ENCODE measurements at places on chromosomes 16 and 17.

DNA sequence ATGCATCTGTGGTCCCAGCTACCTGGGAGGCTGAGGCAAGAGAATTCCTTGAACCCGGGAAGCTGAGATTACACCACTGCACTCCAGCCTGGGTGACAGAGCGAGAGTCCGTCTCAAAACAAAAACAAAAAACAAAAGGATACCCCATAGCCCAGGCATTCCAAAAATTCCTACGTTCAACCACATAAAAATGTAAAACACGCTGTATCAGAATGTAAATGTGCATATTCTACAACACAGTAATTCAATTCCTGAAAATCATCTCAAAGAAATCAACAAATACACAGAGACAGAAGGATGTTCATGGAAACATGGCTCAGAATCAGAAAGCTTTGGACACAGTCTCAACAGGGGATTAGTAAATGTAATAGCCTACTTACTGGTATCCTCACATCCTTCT lies 33.0 kb downstream of the COG7 start:
- DNase-seq: no peak

GRCh38 chr16:73853968-73854367 lies 442.6 kb upstream of the PSMD7 start:
- DNase-seq: no peak

DNA sequence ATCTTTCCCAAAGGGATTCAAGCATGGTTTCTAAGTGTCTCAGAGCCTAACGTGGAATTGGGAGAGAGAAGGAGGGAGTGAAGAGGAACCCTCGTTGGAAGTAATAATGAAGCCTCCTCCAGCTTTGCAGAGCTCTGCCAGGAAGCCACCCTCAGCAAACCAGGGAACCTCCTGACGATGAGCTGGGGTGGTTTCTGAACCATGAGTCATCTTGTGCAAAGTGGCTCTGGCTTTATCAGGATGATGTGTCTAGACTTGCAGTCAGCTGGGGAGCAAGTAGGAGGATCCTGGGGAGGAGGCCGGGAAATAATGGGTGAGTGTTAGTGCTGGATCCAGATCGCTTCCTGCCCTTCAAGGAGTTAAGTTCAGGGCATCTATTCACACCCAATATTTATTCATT lies 191.7 kb upstream of the RBFOX1 start:
- DNase-seq: no peak

- peak; percentile 59 for DNase-seq
These were observed 34.6 kb downstream of the RGS9 start for GRCh38 chr17:65171752-65172151.

DNA sequence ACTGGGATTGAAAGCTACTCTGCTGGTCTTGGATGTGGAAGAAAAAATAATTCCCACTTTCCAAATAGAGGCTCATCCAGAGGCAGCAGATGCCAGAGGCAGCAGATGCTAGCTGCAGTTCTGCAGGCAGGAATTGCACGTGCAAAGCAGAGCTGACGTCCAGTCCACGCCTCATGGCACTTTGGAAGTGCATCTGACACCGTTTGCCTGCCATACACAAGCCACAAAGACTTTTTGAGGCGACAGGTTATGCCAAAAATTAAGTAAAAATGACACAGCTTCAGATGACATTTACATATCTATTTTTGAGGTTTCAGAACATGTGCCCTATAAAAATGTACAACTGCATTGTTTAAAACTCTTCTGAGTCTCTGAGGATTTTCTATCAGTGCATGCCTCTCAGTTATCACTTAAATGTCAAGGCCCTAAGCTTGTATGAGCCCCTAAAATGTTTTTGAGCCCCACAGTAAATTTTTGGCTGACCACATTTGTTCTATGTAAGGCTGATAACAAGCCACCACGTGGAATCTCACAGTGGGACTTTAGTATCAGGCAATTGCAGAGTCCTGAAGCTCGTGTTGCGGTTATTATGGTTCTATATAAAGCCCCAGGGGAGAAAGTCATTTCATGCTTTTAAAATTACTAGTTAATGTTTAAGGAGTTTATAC lies 239.2 kb downstream of the PRKCA start:
- DNase-seq: no peak

DNA sequence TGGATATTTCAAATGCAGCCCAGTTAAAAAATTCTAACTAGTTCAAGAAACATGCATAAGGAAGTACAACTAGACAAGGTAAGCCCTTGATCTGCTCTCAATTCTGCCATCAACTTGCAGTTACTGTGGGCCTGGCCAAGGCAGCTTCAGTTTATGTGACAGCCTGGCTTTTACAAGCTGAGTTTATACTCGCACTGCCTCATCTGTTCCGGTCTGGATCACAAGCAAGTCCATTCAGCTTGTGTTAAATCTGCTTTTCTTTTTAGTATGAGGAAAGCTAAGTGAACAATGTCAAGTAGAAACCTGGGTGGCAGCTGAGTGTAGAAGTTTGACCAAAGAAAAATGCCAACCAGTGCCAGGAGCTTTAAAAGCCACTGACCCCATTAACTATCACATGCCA lies 76.6 kb upstream of the CORO6 start:
- no peak for DNase-seq

- no peak for DNase-seq
These were observed 8.7 kb downstream of the GRB2 start for GRCh38 chr17:75396796-75397195.

GRCh38 chr17:56822725-56823124 lies 11.0 kb downstream of the C17orf67 start:
- DNase-seq: no peak

Measured in GDM1 (cell line).